ENCODE measurements at places on chromosomes 12 and 14.

GRCh38 chr12:92085736-92086040, 60.0 kb downstream of the BTG1 start:
- no peak for DNase-seq

- no peak for DNase-seq
Measured at GRCh38 chr12:121230538-121230907, 20.6 kb downstream of the P2RX4 start.

DNA sequence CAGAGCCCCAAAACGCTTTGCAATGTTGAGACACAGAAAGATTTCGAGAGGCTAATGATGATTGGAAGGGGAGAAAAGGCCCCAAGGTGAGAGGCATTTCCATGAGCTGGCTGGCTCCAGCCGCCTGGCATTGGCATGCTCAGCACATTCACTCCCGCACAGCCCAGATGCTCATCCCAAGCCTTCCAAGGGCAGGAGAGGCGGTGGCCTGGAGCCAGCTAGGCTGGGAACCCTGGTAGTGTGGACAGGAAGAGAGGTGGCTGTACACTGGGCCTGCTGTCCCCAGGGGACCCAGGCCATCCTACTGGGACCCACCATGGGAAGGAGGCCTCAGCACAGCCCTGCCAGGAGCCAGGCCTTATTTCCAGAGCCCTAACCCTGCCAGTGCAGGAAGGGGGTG, 72.2 kb downstream of the SPTB start:
- DNase-seq, result no peak

DNA sequence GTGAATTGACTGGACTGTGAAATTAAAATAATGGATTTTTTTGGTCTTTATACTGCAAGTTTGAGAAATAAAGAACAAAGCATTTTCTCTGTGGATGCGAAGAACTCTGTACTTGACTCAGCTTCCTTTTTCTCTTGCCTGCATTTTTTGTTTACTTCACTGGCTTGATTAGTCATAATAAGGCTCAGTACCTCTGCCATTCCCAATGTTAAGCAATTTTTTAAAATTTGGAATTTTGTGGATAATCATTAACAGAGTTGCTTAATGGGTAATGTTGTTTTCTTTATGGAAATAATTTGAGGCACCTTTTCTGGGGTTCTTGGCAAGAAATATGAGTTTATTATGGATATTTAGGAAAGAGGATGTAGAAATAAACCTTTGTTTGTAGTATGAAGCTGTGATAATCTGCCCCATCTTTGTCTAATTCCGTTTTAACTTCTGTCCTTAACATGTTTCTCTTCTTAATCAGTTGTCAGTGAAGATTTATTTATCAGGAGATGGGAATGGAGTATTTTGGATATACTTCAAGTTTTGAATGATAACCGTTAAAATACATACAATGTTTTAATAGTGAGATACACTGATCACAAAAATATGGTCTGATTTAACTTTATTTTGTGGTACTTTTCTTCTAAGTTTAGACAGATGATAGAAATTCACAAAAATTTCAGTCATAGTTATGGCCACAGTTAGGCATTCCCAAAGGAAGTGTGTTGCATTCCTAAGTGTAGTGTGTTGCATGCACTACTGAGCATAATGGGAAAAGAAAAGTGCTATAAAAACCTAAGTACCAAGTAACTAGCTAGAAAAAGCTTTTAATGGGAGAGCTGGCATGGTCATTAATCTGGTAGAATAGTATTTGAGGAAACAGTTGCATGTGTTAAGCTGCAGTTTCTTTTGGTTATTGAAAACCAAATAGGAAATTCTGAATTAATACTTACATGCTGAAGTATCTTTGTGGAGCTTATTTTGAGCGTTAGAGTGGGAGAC, 27.7 kb downstream of the WNK1 start:
- no peak for DNase-seq

- DNase-seq, result no peak
Measured at GRCh38 chr14:36162267-36162666, 14.3 kb downstream of the PTCSC3 start.

GRCh38 chr14:103067231-103067954, 10.0 kb upstream of the CDC42BPB start:
- no peak for DNase-seq

DNA sequence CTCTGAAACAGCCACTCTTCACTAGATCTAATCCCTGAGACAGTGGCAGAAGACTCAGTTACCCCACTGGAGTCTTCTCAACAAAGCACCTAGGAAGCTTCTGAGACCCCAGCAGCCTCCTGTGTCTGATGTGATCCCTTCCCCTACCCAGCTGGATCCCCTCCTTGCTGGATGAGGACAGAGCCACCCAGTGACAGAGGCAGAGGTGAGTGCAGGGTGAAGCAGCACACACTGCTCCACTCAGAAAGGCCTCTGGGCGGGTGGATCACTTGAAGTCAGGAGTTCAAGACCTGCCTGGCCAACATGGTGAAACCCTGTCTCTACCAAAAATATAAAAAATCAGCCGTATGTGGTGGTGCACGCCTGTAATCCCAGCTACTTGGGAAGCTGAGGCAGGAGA, 2.7 kb downstream of the SPRYD3 start:
- DNase-seq, result no peak
